ENCODE measurements at places on chromosomes 12 and 14.

GRCh38 chr14:38882533-38882932 lies 220.5 kb downstream of the SEC23A start:
- no peak for DNase-seq

- peak; percentile 71 for DNase-seq
Measured at GRCh38 chr14:77032844-77033621, 4.5 kb upstream of the IRF2BPL start.

- no peak for DNase-seq
Measured at GRCh38 chr14:99231850-99232713, 39.9 kb downstream of the BCL11B start.

DNA sequence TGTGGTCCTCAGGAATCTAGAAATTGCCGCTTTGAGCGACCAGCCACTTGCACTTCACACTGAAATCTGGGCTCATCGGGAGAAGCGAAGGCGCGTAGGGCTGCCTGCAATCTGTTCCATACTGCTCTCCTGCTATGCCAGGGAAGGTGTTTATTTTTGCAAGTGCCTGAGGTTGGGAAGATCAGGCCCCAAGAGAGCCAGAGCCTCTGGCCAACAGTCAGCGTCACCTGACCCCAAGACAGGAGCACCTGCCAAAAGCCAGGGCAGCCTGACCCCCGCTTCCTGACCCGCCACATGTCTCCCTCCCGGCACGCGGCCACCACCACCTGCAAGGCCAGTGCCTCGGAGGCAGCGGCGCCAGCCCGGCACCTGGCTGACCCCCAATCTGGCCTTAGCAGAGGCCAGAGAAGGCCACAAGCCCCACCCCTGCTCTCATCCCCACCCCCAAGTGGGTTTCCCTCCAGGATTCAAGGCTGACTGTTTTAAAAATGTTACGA lies 94.4 kb downstream of the CHGA start:
- no peak for DNase-seq

- DNase-seq: no peak
Measured at GRCh38 chr12:94149119-94149780, 873 bp downstream of the PLXNC1 start.

- no peak for DNase-seq
Measured at GRCh38 chr12:25502596-25502995, 50.5 kb downstream of the LMNTD1 start.

GRCh38 chr12:29157486-29157946 lies 8.4 kb downstream of the FAR2 start:
- DNase-seq: no peak

- no peak for DNase-seq
Measured at GRCh38 chr12:127245009-127245408, 1022.0 kb upstream of the TMEM132C start.

- DNase-seq: no peak
Measured at GRCh38 chr12:59370933-59371332, 224.9 kb upstream of the SLC16A7 start.

GRCh38 chr12:110501399-110501751 lies 536 bp downstream of the VPS29 start:
- no peak for DNase-seq

- DNase-seq: no peak
Measured at GRCh38 chr12:119374635-119375034, 40.1 kb downstream of the CCDC60 start.

DNA sequence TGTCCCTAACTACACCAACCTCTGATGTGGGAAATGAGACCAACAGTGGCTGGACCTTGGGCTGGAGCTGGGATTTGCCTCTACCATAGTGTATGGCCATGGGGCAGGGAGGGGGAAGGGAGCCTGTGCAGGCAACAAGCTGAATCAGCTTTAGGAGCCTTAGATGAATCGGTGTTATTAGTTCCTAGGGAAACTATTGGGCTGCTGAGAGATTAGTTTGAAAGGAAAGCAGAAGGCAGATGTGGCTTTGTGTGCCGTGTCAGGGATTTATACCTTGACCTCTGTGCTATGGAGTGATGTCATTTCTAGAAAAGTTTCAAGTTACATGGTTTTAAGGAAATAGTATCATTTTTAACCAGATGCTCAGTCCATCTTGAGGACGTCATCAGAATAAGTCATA lies 19.5 kb upstream of the GAS2L3 start:
- no peak for DNase-seq

- DNase-seq: no peak
Measured at GRCh38 chr14:40623643-40624042, 983.0 kb upstream of the LRFN5 start.

DNA sequence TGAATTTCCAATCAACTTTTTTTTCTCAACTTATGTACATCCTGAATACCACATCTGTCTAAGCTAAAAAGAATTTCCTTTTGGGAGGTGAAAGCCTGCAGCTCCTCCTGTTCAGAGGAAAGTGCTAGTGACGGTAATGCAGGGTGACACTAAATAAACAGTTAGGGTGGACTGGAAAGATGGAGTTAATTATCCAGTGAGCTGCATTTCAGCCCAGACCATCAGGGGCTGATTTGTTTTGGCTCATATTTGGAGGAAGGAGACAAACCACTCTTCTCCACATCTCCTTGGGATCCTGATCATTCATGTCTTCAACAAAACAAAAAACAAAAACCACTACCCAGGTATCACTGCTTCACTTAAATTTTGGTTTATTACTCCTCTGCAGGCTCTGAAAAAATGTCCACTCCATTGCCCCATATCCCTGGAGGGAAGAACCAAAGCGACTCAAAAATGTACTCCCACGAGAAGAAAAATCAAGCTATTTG lies 5.1 kb upstream of the SIX1 start:
- no peak for DNase-seq

DNA sequence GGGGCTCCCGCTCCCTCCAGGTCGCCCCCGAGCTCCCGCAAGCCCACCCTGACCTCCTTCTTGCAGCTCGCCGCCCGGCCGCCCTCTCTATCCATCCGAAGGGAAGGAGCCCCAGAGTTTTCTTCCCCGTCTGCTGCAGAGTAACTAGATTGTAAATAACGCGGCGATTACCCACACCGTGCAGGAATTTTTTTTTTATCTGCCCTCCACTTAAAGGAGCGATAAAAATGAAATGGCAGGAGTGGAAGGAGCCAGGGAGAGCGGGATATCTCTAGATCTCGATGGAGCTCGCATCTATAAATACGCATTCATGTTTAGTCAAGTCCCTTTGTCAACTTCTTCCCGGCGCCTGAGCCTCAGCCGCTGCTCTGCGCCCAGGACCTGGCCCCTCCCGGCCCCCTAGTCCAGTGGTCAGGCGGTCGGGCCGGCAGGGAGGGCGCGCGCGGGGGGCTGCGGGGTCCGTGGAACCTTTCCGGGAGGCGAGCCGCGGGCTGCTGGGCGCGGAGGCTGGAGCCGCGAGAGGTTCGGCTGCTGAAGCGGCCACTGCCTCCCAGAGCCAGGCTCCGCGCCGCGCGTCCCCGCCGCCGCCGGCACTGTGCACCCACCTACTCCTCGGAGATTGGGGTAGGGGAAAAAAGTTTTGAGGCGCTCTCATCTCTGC lies 386.0 kb downstream of the BCAT1 start:
- no peak for DNase-seq

- DNase-seq: no peak
Measured at GRCh38 chr12:85923767-85924331, 49.8 kb downstream of the NTS start.

DNA sequence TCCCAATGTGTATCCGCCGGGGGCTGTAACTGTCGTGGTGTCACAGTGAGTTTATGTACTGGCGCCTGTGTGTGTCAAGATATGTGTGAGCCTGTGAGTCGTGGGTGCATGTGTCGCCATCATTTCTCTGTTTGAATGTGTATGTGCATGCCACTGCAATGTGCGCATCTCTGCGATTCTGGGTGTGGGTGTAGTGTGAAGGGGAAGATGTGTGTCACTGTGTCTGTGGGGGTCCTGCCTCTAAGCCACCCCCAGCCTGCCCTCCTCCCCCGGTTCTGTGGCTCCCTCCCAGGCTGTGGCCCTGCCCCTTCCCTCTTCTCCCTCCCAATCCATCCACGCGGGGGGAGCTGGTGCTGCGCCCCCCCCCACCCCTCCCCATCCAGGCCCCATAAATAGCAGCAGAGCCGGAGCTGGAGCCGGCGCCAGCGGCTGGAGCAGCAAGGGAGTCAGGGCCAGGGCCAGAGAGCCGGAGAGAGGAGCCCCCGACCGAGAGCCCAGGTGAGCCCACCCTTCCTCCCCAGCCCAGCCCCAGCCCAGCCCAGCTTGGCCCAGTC lies at the start of gene CPNE6:
CPNE6 (plus strand) TSS at position 419 of the 554 bp plus-strand sequence. CDS start 1,375 bp downstream, outside the sequence.
- no peak for DNase-seq

DNA sequence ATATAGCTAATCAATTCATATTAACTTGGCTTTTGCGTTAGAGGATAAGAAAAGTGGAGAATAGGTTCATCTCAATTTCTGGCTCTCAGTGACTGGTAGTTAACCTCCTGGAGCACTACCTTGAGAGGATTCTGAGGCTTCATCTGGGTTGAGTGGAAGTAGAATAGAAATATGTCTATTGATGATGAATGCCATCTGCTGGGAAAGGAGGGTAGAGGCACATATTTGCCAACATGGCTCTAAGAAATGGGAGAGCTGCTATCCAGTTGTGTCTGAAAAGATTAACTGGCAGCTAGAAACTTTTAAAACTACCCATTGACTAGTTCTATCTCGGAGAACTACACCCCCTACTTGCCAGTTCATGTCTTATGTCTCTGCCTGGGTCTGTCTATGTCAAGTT lies 530.1 kb downstream of the NRXN3 start:
- DNase-seq: no peak

DNA sequence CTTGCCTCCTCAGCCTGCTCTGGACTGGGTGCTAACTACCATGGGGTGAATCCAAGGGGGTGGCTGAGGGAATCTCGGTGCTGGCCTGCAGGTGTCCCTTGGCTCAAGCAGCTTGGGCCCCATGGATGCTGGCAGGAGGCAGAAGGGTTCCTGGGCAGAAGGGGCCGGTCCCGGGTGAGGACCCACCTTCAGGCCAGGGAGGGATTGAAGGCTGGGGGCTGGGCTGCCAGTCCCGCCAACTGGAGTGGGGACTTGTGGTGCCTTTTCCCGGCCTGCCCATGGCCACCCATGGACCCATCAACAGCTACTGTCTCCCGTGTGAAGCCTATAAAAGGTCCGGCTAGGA lies 550.1 kb downstream of the SLC6A15 start:
- no peak for DNase-seq

DNA sequence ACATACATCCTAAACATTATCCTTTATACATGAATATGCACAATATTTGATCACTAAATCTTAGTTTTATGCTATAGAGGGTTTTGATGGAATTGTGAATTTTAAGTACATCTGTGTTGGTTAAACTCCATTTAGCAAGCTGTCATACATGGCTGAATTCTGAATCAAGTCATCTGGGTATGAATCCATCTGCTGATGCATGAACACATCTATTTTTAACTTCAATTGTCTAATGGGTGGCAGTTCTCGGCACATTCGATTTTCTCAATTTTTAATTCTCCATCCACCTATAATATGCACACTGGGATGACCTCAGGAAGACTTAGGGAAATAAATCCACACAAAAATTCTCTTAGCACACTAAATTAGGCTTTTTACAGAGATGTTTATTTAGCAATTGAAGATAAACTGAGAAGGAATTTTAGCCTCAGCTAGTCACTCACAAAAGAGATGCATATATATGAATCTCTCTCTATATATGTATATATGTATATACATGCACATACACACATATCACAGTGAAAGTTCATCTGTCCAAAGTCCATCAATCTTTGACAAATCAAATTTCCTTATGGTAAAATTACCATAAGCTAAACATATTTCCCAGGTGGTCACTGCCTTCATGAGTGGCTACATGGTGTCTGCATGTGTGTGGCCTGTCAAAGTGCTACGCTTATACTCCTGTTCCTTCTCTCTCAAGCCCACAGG lies 44.5 kb upstream of the VPS33A start:
- no peak for DNase-seq

DNA sequence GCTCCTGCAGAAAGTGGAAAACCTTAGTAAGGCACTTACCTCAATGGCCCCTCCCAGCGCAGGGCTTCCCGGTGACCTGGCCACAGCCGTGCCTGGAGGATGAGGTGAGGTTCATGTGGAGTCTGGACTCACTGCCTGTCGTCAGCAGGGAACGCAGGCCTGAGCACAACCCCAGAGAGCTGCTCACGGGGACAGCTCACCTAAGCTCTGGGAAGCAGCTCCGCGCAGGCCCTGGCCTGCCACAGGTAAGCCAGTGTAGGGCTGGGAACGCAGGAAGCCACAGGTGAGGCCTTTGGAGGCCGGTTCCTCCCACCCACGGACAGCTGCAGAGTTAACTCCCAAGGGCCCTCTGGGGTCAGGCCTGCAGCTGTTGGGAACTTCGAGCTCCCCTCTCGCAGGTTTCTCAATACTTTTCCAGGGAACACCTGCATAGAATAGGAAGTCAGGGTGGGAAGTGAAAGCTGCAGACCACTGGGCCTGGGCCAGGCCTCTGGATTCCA lies 32.7 kb downstream of the ANAPC7 start:
- no peak for DNase-seq

- DNase-seq: no peak
Measured at GRCh38 chr12:51687177-51687576, 96.1 kb downstream of the SCN8A start.

- DNase-seq: no peak
Measured at GRCh38 chr12:115941362-115941761, 336.1 kb downstream of the MED13L start.

DNA sequence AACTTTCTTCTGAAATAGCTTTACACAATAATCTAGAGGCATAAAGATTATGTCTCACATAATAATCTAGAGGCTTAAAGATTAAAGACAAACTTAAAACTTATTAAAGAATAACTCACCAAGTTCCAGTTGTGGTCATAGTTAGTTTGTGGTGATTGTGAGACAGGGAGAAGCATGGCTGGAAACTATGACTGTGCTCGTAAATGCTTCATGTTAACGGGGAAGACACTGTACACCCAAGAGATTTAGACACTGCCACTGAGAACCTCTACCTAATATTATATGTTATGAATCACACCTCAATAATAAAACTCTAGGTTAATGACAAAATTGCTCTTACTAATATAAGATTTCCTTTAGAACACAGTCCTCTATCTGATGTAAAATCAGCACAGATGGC lies 541.6 kb downstream of the TMEM121 start:
- DNase-seq: no peak

GRCh38 chr14:51185754-51186153 lies 54.3 kb upstream of the TMX1 start:
- DNase-seq: no peak

DNA sequence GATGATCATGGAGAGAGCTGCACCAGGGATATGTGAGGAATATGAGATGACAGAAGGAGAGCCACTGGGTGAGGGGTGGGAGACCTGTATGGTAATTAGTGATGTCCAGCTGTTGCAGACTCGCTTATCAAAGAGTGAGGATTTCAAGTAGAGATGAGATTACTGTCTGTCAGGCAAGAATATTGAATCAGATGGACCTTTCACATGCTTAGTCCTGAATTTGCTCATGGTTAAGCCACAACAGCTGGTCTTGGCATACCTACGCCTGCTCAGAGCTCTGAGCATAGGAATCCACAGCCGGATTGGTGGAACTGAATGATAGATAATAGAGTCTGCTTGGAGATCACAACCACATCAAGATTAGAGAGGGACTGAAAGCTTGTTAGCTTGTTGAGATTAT lies 115.2 kb upstream of the ARHGAP5 start:
- DNase-seq: no peak
